ENCODE measurements at places on chromosomes 3 and 15.

- no peak for DNase-seq
Measured at GRCh38 chr15:66897971-66898370, 167.4 kb upstream of the SMAD3 start.

DNA sequence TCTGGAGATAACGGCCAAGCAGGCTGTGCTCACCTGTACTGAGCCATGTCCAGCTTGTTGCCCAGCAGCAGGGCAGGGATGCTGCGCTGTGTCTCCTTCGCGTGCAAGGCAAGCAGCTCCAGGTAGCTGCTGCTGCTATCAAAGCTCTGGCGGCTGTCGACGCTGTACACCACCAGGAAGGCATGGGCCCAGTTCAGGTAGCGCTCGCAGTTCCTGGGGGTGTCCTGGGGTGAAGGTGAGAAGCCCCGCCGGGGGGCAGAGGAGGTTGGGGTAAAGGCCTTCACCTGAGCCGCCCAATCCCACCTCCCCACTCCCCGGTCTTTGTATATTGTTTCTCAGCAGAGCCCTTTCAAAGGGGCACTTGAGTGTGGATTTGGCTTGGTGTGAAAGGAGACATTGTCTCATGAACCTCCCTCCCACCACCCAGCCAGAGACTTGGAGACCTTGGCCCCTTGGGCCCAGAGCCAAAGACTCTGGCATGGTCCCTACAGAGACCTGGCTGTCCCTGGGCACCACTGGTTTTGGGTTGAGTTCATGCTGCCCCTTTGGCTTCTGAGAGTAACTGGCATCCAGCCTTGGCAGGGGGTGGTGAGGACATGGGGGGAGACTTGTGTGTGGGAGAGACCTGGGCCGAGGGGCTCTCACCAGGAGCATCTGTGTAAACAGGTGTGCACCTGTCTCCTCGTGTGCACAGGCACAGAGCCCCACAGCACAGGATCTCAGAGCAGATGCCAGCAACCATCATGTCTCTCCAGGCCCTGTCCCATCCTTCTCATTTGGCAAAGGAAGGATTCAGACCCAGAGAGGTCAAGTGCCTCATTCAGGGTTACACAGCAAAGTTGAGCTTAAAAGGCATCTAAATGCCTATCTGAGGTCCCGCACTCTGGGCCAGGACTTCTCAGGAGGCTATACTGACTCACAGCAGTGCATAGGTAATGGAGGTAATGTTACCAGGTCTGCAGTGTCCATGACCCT is 9.1 kb downstream of the RASL12 start:
- DNase-seq: no peak

DNA sequence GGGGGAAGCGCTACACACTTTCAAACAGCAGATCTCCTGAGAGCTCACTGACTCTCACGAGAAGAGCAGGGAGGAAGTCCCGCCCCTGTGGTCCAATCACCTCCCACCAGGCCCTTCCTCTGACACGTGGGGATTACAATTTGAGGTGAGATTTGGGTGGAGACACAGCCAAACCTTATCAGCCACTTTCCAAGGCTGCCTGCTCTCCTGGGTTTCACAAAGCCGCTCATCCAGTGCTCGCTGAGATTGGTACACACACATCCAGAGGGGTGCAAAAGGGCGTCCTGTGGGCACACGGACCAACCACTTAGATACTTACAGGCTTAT is 23.1 kb downstream of the XXYLT1 start:
- no peak for DNase-seq

- no peak for DNase-seq
Measured at GRCh38 chr15:82178061-82178460, 84.5 kb downstream of the EFL1 start.

- no peak for DNase-seq
Measured at GRCh38 chr3:181794011-181794790, 82.5 kb downstream of the SOX2 start.

- no peak for DNase-seq
Measured at GRCh38 chr3:40083066-40083465, 226.4 kb upstream of the EIF1B start.

- no peak for DNase-seq
Measured at GRCh38 chr15:58698887-58699641, 50.4 kb downstream of the ADAM10 start.

DNA sequence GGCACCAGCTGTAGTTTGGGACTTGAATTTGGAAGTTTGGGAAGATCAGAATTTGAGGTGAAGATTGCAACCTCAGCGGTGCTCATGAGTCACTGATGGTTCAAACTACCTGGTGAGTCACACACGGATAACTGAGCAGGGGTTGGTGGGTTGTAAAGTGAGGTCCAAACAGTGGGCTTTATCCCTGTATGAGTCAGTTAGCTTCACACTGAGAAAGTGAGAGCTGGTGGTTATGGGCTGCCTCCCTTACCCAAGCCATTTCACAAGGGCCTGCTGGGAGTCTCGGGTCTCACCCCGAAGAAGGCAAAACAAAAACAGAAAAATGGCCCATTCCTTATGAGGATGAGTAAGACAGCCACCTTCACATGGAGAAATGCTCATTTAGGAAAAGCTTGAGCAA is 77.0 kb downstream of the ITGA11 start:
- no peak for DNase-seq

DNA sequence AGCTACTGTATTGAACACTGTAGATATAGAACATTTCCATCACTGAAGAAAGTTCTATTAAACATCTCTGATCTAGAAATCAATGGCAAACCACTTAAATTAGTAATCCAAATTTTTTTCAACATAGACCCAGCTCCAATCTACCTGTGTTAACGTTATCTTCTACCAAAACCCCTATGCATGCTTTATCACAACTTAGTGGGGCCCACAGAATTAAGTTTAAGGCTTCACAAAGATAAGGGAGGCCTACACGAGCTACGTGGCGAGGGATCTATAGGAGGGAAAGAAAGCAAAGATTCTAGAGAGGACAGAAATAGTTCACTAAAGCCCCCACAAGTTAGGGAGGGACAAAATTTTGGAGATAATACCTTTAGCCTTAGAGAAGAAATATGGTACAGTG is 116.1 kb downstream of the TFDP2 start:
- DNase-seq: no peak

GRCh38 chr15:27867861-27868260 is 231.3 kb downstream of the OCA2 start:
- DNase-seq: no peak

- no peak for DNase-seq
Measured at GRCh38 chr3:8665407-8665896, 20.9 kb upstream of the SSUH2 start.

DNA sequence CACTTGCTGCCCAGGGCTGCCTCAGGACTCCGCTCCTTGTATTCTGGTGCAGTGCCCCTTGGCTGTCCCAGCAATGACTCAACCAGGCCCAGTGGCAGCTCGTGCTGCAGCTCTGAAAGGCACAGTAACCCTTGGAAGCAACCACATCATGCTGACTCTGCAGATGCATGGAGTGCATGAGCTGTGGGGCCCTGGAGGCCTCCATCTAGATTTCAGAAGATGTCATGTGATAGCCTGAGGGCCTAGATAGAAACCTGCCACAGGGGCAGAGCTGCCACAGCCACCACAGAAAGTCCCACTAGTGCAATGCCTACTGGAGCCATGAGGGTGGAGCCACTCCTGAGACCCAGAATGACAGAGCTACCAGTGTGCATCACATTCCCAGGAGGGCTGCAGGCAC is 117.1 kb upstream of the SMAD3 start:
- DNase-seq: no peak

GRCh38 chr3:4033296-4033695 is 234.1 kb downstream of the LRRN1 start:
- no peak for DNase-seq

DNA sequence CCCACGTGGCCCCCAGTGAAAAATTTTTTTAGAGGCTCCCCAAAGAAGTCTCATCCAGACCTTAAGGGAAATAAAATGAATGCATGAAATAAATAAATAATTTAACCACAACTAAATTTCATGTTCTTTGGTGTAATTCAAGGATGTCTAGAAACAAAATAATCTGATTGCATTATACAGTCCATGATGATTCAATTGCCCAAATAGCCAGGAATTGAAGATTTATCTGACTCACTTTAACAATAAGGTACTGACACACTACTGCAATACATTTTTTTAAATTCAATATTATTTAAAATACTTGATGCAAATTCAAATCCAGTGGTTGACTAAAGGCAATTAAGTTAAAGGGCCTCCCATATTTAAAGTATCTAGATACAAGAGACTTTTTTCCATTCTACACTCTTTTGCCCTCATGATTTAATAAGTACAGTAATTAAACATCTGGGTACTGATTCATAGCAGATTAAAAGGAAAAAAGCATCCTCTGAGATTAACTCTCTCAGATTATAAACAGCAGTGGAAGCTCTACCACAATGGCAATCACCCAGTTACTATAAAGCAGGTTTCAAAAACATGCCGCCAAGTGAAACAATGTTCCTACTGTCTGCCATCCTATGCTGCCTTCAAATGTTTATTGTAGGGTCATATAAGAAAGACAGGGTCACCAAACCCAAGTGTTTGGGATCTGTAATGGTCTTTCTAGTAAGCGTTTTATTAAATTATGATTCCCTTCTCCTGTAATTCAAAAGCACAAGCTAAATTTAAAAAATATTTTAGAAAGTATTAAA is 9.9 kb downstream of the UQCC5 start:
- DNase-seq: no peak

- no peak for DNase-seq
Measured at GRCh38 chr15:89506026-89506686, 9.8 kb upstream of the RHCG start.

DNA sequence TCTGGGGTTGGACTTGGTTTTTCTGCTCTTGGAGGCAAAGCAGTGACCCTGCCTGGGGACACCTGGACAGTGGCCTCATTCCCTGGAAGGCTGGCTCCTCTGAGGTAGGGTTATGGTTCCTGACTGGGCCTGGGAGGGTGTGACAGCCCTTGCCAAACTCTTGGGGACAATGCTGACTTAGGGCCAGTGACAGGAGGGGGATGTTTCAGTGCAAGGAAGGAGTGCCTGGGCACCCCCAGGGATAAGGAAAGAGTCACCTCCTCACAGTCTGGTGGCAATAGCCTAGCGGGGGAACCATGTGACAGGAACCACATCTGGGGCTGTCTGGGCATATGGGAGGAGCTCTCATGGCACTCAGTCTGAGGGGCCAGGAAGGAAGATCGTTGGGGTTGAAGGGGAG is 91.8 kb downstream of the ABHD5 start:
- no peak for DNase-seq

DNA sequence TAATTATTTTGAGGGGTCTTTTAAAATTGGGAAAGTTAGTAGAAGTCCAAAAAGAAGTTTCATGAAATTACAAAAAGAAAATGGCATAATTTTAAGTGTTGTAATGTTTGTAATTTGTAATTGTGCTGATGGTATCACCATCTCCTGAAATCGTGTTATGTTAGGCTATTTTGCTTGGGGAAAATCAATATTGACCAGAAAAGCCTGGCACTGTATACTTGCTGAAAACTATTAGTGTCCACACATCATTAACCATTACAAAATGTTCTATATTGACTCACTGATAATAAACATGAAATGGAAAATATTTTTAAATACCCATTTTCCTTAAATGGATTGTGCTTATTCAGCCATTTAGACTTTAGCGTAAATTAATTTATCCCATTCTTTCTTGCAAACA is 40.3 kb upstream of the ZBED2 start:
- no peak for DNase-seq

Data from NCI-H524 (cell line).